Esophagus muscularis mucosa (tissue), 4 donors: ENCODE measurements at places on chromosomes 7 and 10. TPM values are rescaled to one million over a fixed set of nuclear protein-coding genes. Genes with fewer than 3 reads are reported as not detected.

DNA sequence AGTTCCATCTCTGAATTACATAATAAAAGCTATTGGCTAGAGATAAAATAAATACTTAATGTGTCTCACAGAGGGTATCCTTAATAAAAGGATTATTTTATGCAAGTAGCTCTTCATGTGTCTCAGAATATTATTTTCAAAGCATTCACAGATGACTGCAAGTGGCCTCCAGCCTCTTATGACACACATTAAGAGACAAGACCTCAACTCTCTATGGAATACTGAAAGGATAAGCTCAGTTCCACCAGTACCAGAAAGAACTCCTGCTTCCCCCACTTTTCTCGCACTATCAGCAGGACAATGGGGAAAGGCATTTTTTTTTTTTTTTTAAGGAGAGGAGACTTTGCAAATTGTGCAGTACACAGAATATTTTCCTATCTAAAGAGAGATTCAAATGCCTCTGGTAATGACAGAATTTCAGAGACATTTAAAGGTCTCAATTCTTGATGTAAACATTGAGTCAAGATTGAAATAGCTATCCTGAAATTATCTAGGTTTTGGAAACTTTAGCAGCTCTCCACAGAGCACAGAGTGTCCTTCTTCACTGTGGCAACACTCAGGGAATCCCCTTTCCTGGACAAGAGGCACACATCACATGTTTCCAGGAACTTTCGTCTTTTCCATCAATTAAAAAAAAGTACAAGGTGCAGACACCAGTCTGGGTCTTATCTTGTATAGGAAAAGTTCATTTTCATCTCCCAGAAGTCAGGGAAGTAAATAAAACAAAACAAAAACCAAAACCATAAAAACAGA lies 122.0 kb upstream of the ANK3 start:
- no peak for DNase-seq

- DNase-seq: no peak
These were observed 2.2 kb upstream of the MET start for GRCh38 chr7:116669769-116670168.

GRCh38 chr10:132543916-132544743 lies 6.5 kb downstream of the INPP5A start:
- DNase-seq: no peak

- no peak for DNase-seq
These were observed 127.6 kb downstream of the NEURL1 start for GRCh38 chr10:103620891-103621782.

GRCh38 chr10:59887972-59888640 lies 18.2 kb downstream of the CCDC6 start:
- DNase-seq: no peak

DNA sequence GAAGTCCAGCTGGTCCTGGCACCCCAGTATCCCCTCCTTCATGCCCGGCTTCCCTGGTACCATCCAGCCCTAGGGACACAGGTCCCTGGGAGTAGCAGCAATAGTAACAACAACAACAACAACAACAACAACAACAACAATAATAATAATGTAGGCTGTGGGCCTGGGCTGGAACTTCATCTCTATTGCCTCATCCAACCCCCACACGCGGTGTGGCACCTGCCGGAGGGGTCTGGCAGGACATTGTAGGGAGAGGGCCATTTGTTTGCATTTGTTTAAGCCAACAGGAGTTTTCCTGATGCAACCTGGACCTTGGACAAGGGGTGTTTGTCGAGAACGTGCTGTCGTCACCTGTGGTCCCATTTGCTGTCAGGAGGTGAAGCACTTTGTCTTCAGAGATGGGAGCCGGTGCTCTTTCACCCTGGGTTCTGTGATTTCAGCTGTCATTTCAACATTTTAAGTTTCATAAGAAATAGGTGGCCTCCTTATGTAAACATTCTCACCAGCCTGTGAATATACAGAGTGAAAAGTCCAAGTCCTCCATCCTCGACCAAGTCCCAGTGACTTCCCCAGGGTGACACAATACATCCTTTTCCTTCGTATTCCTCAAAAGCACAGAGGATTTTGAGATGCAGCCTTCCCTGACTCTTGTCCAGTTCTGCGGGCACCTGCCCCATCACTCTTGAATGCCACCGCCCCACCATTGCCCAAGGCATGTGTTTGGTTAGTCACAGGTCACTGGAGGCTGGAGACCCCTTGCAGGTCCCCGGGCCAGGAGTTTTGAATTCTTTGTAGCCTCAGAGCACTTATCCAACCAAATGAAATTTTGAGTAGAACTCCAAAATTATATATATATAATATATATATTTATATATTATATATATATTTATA lies 9.2 kb downstream of the LHPP start:
- no peak for DNase-seq

DNA sequence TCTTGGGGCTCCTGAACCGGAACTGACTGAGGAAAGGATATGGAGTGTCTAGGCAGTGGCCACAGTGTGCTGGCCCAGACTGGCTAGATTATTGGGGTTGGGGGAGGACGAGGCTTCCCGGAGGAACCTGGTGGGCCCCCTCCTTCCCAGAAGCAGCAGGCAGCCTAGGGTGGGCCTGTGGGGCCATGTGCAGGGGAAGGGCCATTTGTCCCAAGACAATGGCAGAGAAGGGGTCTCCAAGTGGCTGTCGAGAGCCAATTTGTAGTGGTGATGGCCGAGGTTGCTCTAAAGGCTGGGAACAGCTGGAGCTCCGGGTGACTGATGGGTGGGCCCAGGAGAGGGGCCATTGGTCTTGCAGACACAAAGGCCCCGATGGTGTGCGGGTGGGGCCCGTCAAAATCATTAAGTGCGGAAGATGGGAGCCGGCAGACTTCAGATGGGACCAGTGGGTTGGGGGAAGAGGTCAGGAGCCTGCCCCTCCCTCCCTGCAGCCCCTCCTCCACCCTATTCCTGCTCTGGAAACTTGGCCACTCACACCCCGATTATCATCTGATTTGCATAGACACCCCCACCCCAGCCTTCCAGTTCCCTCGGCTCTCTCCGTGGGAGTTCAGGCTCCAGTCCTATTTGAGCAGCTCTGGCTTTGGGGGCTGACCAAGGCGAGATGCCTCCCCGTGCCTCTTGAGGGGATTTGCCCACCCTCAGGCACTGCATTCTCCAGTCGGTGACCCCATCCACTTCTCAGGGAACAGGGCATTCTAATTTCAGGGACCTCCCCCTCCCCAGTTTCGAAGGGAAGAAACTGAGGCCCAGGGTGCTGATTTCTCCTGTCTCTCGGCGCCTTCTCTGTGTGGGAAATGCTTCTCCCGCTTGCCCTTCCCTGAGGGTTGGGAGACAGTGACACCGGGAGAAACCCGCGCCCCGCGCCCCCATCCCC lies 36.0 kb upstream of the PAX2 start:
- no peak for DNase-seq

MICU1 gene
- 31.6 TPM for total RNA-seq

AGAP4 gene
- total RNA-seq: 14.9 TPM
